ENCODE measurements at places on chromosomes 12 and 14.

DNA sequence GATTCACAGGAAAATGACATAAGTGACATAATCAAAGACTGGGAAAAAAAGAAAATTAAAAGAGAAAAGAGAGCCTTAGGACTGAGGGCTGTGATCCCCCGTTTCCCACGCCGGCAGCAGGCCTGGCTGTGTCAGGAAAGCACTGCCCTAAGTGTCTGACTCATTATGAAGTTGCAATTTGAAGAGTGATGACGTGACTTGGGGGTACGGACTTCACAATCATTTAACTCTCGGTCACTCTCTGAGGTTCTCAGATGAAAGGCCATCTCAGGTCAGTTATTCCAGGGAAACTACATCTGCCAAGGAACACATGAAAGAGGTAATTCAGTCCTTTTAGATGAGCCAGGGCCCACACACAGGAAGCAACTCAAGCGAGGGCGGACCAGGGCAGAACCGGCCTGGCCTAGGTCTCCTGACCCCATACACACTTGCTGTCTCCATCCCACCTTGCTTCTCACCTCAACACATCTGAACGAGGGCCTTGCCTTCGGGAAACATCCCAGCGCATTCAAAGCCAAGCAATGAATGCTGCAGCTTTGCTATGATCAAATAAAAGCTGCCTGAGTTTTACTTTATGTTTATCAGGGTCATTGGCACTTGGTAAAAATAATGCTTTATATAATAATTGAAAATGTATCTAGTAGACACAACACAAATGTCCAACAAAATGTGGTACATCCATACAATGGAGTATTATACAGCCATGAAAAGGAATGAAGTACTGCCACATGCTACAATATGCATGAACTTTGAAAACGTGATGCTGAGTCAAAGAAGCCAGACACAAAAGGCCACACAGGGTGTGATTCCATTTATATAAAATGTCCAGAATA, 2.7 kb downstream of the SSH1 start:
- no peak for DNase-seq

DNA sequence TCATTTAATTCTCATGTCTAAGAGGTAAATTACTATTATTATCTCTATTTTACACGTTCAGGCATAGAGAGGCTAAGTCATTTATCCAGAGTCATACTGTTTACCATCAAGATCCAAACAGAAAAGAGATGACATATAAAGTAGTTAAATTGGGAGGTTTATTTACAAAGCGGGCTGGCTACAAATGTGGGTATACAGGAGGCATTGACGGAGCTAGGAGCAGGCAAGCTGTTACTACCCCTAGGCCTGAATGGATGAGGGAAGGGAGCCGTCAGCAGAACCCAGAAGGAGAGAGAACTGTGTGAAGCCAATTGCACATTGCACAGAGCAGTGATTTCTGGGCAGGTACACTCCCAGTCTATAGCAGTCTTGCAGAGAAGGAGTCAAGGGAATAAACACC, 39.8 kb downstream of the DACT1 start:
- no peak for DNase-seq

- DNase-seq: no peak
Measured at GRCh38 chr14:64209444-64210131, 84.6 kb downstream of the ESR2 start.

DNA sequence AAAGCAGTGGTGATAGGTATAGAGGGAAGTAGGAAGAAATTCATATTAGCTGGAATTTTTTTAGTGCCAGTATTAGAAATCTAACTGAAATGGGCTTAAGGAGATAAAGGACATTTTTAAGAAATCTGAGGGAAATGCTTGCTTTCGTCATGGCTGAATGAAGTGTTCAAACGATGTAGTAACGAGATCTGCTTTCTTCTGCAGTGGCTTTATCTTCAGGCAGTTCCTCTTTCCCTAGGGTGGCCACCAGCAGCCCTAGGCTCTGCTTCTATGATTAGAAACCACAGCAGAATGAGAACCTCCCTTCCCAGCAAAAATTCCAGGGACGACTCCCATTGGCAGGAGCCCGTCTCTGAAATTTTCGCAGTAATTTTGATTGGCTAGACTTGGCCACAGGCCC, 163.9 kb upstream of the FRMD6 start:
- no peak for DNase-seq

DNA sequence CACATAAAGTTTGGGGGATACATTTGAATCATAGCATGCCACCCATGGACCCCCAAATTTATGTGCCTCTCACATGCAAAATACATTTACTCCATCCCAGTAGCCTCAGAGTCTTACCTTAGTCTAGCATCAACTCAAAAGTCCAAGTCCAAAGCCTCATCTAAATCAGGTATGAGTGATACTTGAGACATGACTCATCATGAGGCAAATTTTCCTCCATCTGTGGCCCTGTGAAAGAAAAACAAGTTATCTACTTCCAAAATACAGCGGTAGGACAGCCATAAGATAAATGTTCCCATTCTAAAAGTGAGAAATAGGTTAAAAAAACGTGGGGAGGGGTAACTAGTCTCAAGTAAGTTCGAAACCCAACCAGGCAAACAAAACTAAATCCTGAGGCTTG, 444.2 kb downstream of the SNAPC1 start:
- DNase-seq: no peak

- DNase-seq: no peak
Measured at GRCh38 chr14:35865611-35866324, 39.6 kb downstream of the BRMS1L start.

DNA sequence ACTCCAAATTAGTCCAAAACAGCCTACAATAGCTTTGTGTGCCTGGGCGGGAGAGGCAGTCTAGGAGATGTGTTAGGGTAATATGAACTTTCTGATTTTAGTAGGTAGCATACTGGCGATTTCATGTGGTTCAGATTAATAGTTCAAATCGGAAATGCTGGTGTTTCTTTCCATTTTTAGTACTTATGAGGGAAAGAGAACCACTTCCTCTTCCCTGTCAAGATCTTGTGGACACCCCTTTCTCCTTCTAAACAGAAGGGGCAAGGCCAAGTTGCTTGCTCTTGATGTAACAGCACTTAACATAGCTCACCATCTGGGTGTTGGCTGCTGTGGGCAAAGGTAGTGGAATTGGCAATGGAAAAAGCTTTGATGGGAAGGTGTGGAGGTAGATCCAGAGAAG, 32.2 kb upstream of the IGF1 start:
- DNase-seq: no peak

DNA sequence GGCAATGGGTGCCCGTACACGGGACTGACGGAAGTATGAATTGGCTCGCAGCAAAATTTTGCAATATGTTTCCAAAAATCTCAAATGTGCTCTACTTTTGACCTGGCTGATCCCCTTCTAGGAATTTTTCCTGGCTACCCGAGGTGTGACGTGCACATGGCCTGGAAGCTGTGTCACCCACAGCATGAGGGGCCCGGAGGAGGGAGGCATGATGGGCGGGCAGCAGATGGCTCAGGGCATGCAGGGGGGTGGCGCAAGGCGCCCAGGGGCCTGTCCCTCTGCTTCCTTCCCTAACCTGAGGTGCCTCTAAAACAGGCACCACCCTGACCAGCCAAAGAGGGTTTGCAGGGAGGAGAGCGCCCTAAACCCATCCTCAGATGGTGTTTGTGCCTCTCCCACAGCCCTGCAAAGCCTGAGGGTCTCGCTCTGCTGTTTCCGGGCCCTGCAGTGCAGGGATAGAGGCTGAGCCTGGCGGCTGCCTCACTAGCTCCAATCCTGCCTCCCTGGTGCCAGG, 6.7 kb downstream of the GPR132 start:
- DNase-seq: no peak
